ENCODE measurements at places on chromosomes 1 and 21. TPM values are rescaled to one million over a fixed set of nuclear protein-coding genes. Genes with fewer than 3 reads are reported as not detected.

- H3K27ac ChIP-seq = no peak overlapping the region
- peaks cover 62% of the 10 kb centered on the region for H3K27me3 ChIP-seq
- H3K4me1 ChIP-seq = no peaks in the 10 kb centered on the region
- no peaks in the 10 kb centered on the region for H3K36me3 ChIP-seq
These were observed 44.6 kb downstream of the TYW3 start for GRCh38 chr1:74777525-74777924.

GRCh38 chr1:108595507-108595906, 35.6 kb downstream of the EEIG2 start:
- H3K27me3 ChIP-seq = no peaks in the 10 kb centered on the region
- H3K4me3 ChIP-seq = no peak overlapping the region
- peak overlapping the region; percentile 53 for H3K27ac ChIP-seq
- H3K36me3 ChIP-seq = no peaks in the 10 kb centered on the region
- H3K4me1 ChIP-seq = peaks cover 71% of the 10 kb centered on the region

GRCh38 chr1:239387304-239388158, 1.2 kb downstream of the CHRM3 start:
- peak overlapping the region; percentile 17 for H3K4me3 ChIP-seq
- no peaks in the 10 kb centered on the region for H3K36me3 ChIP-seq
- H3K27ac ChIP-seq = no peak overlapping the region
- DNase-seq = no peak

- no peaks in the 10 kb centered on the region for H3K27me3 ChIP-seq
- peak overlapping the region; percentile 4 for H3K4me3 ChIP-seq
- H3K4me1 ChIP-seq = peaks cover 96% of the 10 kb centered on the region
- peak overlapping the region; percentile 20 for H3K27ac ChIP-seq
These were observed 153.5 kb downstream of the RERE start for GRCh38 chr1:8663915-8664329.

DNA sequence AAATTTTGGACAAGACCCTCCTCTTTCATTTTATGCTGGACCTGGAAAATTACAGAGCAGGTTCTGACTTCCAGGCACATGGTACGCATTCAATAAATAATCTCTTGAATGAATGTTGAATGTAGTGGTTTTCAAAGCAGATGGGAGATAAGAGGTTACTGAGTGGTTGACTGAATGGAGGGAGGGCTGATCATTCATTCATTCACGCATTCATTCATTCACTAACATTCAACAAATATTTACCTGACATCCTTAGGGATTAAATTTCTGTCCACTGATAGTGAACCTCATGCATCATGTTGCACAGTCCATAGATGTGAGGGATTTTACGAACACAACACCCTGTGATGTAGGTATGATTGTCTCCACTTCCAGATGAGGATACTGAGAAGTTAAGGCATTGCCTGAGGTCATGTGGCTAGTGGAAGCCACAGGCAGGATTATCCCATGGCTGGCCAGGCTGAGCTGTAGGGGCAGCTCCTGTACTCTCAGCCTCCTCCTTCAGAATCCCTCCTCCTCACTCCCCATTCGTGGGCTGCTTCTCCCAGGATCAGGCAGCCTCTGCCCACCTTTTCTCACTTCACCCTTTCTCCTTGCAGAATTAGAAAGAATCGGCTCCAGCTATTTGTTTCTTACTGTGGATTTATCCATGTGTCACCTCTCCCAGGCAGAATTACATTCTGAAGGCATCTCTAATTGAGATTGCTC, 48.4 kb upstream of the ATP5PO start:
- H3K4me3 ChIP-seq = no peak overlapping the region
- H3K27ac ChIP-seq = no peak overlapping the region
- H3K27me3 ChIP-seq = no peaks in the 10 kb centered on the region
- no peak for DNase-seq

Gene MRPS14
- 26.9 TPM for total RNA-seq

Gene DPT
- total RNA-seq = 42.5 TPM

DNA sequence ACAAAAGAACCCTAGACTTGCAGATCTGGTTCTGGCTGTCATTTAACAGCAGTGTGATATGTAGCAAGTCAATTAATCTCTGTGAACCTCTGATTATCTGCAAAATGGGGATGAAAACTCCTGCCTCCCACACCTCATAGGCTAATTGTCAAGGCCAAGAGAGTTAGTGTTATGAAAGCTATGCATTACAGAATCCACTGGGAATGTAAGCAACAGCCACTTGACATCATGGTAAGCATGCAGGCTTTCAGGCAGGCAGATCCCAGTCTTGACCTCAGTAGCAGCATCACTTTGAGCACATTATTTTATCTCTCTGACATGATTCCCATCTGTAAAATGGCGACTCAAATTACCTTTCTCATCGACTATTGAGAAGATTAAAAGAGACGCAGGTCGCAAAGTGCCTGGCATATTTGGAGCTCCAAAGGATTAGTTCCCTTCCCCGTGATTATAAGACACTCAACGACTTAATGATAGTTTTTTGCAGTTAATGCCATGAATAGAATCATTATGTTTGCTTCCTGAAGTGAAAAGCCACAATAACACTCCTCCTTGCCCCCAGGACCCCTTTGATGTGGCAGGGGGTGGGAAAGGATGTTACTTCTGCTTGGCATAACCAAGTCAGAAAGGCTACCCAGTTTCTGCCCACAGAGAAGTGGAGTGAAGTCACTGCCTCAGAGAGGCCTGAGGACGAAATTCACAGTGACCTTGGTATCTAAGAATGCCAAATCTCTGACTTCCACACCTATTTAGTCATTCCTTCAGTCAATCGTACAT, 273.0 kb upstream of the NFIA start:
- H3K27ac ChIP-seq = no peak overlapping the region
- no peaks in the 10 kb centered on the region for H3K27me3 ChIP-seq
- H3K4me1 ChIP-seq = no peaks in the 10 kb centered on the region
- H3K4me3 ChIP-seq = no peak overlapping the region
- H3K36me3 ChIP-seq = no peaks in the 10 kb centered on the region
- no peak for DNase-seq

DNA sequence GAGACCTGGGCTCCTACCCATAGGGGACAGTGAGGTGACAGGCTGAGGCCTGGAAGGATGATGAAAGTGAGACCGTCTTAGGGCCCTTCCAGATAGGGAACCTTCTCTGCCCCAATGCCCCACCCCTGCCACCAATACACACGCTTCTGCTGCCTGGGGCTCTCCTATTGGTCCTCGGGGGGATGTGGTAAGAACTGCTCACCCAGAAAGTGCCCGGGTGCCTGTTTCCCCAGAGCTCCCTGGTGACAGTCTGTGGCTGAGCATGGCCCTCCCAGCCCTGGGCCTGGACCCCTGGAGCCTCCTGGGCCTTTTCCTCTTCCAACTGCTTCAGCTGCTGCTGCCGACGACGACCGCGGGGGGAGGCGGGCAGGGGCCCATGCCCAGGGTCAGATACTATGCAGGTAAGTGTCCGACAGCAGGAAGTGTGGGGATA, 948 bp downstream of the SEMA4A start:
- H3K27me3 ChIP-seq = no peaks in the 10 kb centered on the region
- no peaks in the 10 kb centered on the region for H3K36me3 ChIP-seq
- H3K4me1 ChIP-seq = no peaks in the 10 kb centered on the region
- no peak overlapping the region for H3K4me3 ChIP-seq

Gene CLCNKB
- total RNA-seq = 2.0 TPM

Gene ACAP3
- 45.9 TPM for total RNA-seq

Gene REN
- total RNA-seq = not detected

- no peaks in the 10 kb centered on the region for H3K36me3 ChIP-seq
- peaks cover 13% of the 10 kb centered on the region for H3K27me3 ChIP-seq
- DNase-seq = no peak
These were observed 2.1 kb upstream of the RAP1GAP start for GRCh38 chr1:21670956-21671902.

- H3K4me1 ChIP-seq = no peaks in the 10 kb centered on the region
- H3K27ac ChIP-seq = no peak overlapping the region
- H3K27me3 ChIP-seq = peaks cover 6% of the 10 kb centered on the region
- DNase-seq = no peak
- no peak overlapping the region for H3K4me3 ChIP-seq
These were observed 17.0 kb upstream of the CAPN8 start for GRCh38 chr1:223682502-223682901.

- H3K36me3 ChIP-seq = peaks cover 8% of the 10 kb centered on the region
- H3K4me3 ChIP-seq = no peak overlapping the region
- peaks cover 64% of the 10 kb centered on the region for H3K4me1 ChIP-seq
- DNase-seq = no peak
- H3K27ac ChIP-seq = peak overlapping the region; percentile 1
- no peaks in the 10 kb centered on the region for H3K27me3 ChIP-seq
These were observed 39.6 kb downstream of the CASZ1 start for GRCh38 chr1:10756842-10757241.

Gene LRRC71
- total RNA-seq = not detected

- no peaks in the 10 kb centered on the region for H3K4me1 ChIP-seq
- no peak overlapping the region for H3K4me3 ChIP-seq
- no peaks in the 10 kb centered on the region for H3K27me3 ChIP-seq
- H3K36me3 ChIP-seq = no peaks in the 10 kb centered on the region
- DNase-seq = no peak
- no peak overlapping the region for H3K27ac ChIP-seq
These were observed 29.0 kb downstream of the GREM2 start for GRCh38 chr1:240582953-240583352.

- DNase-seq = peak; percentile 55
- H3K27ac ChIP-seq = peak overlapping the region; percentile 37
- peaks cover 18% of the 10 kb centered on the region for H3K4me1 ChIP-seq
- no peaks in the 10 kb centered on the region for H3K36me3 ChIP-seq
- no peaks in the 10 kb centered on the region for H3K27me3 ChIP-seq
These were observed 36.6 kb upstream of the SLC44A3 start for GRCh38 chr1:94783342-94784189.

DNA sequence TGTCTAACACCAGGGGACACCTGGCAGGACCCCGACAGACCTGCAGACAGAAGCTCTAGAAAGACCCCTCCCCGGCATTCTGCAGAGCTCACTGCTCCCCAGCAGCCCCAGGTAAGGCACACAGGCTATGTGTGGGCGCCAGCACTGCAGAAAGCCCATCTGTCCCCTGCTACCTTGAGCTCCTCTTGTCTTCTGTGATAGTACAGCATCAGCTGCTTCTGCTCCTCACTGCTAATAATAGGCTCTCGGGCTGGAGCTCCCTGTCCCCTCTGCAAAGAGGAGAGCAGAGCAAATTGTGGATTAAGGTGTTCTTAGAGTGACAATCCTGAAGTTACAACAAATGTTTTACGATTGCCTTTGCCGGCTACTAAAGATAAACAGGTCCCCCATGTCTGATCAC, 10.1 kb downstream of the CFAP298 start:
- no peaks in the 10 kb centered on the region for H3K36me3 ChIP-seq
- H3K4me1 ChIP-seq = no peaks in the 10 kb centered on the region
- no peak overlapping the region for H3K27ac ChIP-seq
- no peaks in the 10 kb centered on the region for H3K27me3 ChIP-seq

DNA sequence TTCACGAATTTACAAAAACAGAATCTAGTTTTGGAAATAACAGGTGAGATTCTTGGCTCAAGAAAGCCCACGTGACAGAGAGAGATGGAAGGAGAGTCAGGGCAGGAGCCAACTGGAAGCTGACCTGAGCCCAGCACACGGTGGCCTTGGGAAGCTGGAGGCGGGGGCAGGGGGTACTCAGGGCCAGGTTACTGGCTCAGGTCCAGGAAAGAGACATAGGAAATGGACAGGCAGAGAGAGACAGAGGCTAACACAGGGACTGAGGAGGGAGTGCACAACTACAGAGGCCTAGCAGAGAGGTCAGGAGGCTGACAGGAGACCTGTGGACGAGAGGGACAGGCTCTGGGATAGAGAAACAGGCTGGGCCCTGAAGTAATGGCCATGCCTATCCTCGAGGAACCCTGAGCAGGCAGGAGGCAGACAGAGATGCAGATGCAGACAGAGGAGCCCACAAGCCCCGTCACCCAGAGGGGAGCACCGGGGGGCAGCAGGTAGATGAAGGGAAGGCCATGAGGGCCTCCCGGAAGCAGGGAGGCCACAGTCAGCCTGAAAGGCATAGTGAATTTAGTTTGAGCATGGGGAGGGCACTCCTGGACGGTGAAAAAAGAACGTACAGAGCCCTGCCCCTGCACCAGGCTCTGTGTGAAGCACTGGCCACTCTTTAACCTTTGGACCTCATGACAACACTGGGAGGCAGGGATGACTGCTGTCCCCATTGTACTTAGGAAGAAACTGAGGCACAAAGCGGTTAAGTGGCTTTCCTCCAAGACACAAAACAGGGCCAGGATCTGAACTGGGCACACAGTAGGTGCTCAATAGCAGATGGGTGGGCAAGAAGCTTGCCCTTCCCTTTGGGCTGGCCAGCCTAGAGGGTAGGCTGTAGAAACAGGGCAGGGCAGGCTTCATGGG, 230.1 kb downstream of the TRABD2B start:
- H3K4me1 ChIP-seq = peaks cover 41% of the 10 kb centered on the region
- H3K36me3 ChIP-seq = no peaks in the 10 kb centered on the region
- DNase-seq = no peak
- H3K27ac ChIP-seq = no peak overlapping the region
- H3K27me3 ChIP-seq = no peaks in the 10 kb centered on the region

- no peak overlapping the region for H3K4me3 ChIP-seq
- no peak overlapping the region for H3K27ac ChIP-seq
- no peak for DNase-seq
- H3K4me1 ChIP-seq = no peaks in the 10 kb centered on the region
These were observed 71.9 kb downstream of the LHX9 start for GRCh38 chr1:197989058-197989457.

DNA sequence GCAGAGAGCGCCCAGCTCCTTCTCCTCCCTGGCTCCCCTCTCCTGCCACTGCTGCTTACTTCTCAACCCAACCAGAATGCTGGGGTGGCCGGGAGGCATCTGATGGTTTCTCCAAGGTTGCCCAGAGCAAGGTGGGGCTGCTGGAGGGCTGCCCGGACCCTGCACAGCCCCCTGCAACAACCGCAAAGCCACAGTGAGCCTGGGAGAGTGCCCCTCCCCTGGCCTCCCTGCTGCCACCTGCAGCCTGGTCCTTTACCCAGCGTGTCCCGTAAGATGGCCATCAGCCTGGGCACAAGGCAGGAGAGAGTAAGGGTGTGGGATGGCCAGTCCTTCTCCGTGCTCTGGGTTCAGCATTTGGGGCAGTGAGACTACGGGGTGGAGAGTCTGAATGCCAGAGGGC, 17.0 kb downstream of the MX2 start:
- H3K4me1 ChIP-seq = no peaks in the 10 kb centered on the region
- no peak for DNase-seq
- no peak overlapping the region for H3K4me3 ChIP-seq
- H3K27ac ChIP-seq = no peak overlapping the region
- H3K27me3 ChIP-seq = no peaks in the 10 kb centered on the region

- H3K27ac ChIP-seq = no peak overlapping the region
- H3K27me3 ChIP-seq = no peaks in the 10 kb centered on the region
- no peak for DNase-seq
These were observed 5.1 kb downstream of the BPNT1 start for GRCh38 chr1:220084460-220084859.

DNA sequence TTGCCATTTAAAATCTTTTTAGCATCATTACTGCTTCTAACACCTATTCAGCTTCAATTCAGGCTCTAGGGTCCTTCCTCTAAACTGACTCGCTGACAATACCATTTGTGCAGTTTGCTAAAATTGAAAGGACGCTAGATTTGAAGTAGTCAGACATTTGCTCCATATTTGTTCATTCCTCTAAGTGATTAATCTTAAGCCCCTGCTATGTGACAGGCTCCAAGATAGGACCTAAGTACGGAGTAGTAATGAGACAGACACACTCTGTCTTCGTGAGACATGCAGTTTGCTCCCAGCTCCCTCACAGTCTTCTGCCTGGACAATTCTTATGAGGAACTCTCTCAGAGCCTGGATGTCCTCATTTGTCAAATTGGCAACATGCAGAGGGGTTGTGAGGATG, 26.1 kb upstream of the CD53 start:
- H3K4me3 ChIP-seq = no peak overlapping the region
- peaks cover 6% of the 10 kb centered on the region for H3K27me3 ChIP-seq
- no peaks in the 10 kb centered on the region for H3K36me3 ChIP-seq
- H3K4me1 ChIP-seq = no peaks in the 10 kb centered on the region
